Prostate gland (tissue), 2 donors: ENCODE measurements at places on chromosomes 1 and 21.

- no peak for DNase-seq
- no peak overlapping the region for H3K27ac ChIP-seq
- H3K27me3 ChIP-seq: no peaks in the 10 kb centered on the region
Observed at GRCh38 chr1:181205901-181206300, 117.4 kb downstream of the IER5 start.

- DNase-seq: no peak
- H3K27me3 ChIP-seq: no peaks in the 10 kb centered on the region
- no peaks in the 10 kb centered on the region for H3K4me1 ChIP-seq
- H3K36me3 ChIP-seq: no peaks in the 10 kb centered on the region
- H3K4me3 ChIP-seq: no peak overlapping the region
- H3K27ac ChIP-seq: no peak overlapping the region
Observed at GRCh38 chr1:244920911-244921761, 56.8 kb upstream of the HNRNPU start.

GRCh38 chr21:45074048-45074817, at the start of gene ADARB1:
ADARB1 (plus strand) TSS chr21:45074580; CDS start chr21:45171657, 97,077 bp downstream.
- H3K27ac ChIP-seq: peak within 1 kb of the TSS; percentile 89
- H3K4me3 ChIP-seq: peak within 1 kb of the TSS; percentile 99
- H3K4me1 ChIP-seq: no peaks in the 10 kb centered on the region
- no peaks in the 10 kb centered on the region for H3K36me3 ChIP-seq

DNA sequence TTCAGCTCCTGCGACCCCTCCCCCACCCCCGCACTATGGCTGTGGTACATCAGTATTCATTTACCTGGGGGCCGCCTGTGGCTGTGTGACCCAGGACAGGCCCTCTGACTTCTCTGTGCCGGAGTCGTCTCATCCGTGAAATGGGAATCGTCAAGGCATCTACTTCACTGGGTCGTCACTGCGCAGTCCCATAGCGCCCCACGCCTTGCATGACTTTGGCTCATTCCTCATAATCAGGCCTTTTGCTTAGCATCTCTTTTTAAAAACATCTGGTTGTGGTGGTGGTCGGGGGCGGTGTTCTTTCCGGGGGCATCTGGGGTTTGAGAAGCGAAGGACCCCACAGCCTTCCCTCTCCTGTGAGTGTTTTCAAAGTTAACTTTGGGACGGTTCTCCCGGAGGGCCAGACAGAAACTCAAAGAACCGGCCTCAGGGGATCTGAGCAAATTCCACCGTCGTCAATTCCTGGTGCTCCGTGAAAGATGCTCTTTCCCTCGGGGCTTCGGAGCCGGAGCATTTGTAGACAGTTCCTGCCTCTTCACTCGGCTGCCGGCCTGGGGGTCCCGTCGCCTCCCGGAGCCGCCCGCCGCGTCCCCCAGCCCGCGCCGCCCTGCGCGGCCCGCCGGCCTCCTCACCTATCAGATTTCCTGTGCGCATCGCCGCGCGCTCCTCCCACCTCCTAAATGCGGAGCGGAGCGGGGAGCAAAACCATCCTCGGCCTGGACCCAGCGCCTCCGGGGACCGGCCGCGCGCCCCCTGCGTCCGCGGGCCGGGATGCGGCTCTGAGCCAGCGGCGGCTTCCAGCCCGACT, at the start of gene B3GALT5:
Gene B3GALT5, plus strand, starts transcription at position 708 of the 808 bp plus-strand sequence. CDS start 47,620 bp downstream, outside the sequence.
- no peaks in the 10 kb centered on the region for H3K36me3 ChIP-seq
- no peaks in the 10 kb centered on the region for H3K4me1 ChIP-seq
- DNase-seq: no peak
- no peak within 1 kb of the TSS for H3K27ac ChIP-seq
- H3K4me3 ChIP-seq: peak within 1 kb of the TSS; percentile 3

GRCh38 chr1:4755864-4756504, 101.6 kb downstream of the AJAP1 start:
- H3K27ac ChIP-seq: no peak overlapping the region
- DNase-seq: no peak
- H3K4me3 ChIP-seq: no peak overlapping the region
- peaks cover 5% of the 10 kb centered on the region for H3K27me3 ChIP-seq

DNA sequence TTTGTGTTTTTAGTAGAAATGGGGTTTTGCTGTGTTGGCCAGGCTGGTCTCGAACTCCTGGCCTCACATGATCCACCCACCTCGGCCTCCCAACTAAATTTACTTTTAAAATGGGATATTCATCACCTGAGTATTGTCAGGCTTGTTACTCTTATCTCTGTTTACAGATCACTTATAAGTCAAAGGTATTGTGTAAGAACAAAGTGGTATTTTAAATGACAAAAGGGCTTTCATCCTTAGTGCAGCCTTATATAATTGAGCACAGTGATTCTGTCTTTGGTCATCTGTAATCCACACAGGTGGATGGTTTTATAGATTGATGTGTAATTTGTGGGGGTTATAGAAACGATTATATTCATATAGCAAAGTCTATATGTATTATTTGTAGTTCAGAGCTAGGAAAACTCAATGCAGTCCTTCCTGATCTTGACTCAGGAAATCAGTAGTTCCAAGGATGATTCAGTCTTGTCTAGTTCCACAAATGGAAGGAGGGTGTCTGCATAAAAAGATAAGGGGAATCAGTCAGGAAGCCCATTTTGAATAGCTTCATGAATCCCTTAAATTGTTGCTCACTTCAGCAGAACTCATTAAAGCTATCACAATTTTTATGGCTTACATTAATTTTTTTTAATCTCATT, 34.6 kb downstream of the STXBP3 start:
- no peak overlapping the region for H3K4me3 ChIP-seq
- no peak for DNase-seq
- H3K27me3 ChIP-seq: no peaks in the 10 kb centered on the region
- peaks cover 2% of the 10 kb centered on the region for H3K36me3 ChIP-seq
- no peak overlapping the region for H3K27ac ChIP-seq

DNA sequence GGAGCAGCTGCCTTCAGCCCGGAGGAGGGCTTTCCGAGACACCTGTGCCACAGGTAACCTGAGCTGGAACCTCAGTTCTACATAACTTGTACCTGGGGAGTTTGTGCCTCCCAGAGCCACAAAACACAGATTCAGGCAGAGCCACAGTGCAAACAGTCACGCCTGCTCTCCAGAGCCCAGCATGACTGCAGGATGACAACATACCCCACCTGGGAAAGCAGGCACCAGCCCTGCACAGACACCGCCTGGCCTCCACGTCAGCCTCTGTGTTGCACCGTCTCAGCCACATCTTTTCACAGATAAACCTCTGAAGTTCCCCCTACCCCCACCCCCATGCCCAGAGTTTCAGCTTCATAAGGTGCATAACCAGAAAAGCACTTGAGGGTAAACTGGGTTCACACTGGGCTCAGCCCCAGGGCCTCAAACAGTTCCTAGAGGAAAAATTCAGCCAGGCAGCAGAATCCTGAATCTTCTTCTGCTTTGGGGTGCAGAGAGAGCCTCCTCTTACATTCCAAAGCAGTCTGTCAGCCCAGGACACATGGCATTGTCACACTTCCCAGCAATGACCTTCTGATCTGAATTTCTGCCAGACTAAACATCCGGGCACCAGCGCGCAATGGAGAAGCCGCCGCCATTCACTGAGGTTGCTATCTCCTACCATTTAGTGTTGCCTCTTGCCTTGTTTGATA, 229.5 kb downstream of the TOMM20 start:
- no peaks in the 10 kb centered on the region for H3K36me3 ChIP-seq
- no peak overlapping the region for H3K27ac ChIP-seq
- no peaks in the 10 kb centered on the region for H3K27me3 ChIP-seq
- DNase-seq: no peak
- H3K4me3 ChIP-seq: no peak overlapping the region

- no peaks in the 10 kb centered on the region for H3K4me1 ChIP-seq
- DNase-seq: peak; percentile 6
- no peak overlapping the region for H3K4me3 ChIP-seq
Observed at GRCh38 chr1:82485591-82486369, 685.0 kb downstream of the ADGRL2 start.

DNA sequence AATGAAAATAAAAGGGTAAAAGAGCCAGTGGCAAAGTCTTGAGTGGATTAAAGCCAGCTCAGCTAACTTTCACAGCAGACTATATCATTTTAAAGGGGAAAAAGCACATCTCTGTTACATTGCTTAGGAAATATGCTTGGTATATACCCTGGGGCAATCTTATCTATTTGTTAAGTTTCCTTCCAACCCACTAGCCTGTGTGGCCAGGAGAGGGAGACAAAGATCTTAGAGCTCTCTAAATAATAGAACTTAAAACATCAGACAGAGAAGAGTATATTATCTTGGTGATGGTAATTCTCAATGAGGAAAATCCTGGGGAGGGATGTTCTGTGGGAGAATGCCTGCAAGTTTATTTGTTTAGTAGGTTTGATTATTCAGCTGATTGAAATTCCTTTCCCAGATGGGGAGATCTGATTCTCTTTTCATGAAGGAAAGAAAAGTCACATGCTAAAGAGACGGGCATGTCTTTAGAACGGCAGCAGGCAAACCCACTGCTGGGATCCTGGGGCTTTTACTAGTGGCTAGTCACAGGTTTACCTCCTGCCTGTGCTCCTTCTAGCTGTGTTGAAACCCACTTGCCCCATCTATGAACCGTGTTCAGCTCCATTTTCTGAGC, 3.6 kb downstream of the KCNE2 start:
- no peak overlapping the region for H3K27ac ChIP-seq
- DNase-seq: peak; percentile 64
- no peak overlapping the region for H3K4me3 ChIP-seq

- no peak overlapping the region for H3K27ac ChIP-seq
- H3K27me3 ChIP-seq: no peaks in the 10 kb centered on the region
- no peak for DNase-seq
- no peaks in the 10 kb centered on the region for H3K36me3 ChIP-seq
- no peaks in the 10 kb centered on the region for H3K4me1 ChIP-seq
- H3K4me3 ChIP-seq: no peak overlapping the region
Observed at GRCh38 chr1:80533775-80534334, 1266.9 kb upstream of the ADGRL2 start.

GRCh38 chr21:44994695-44995342, 55.0 kb downstream of the SLX9 start:
- no peaks in the 10 kb centered on the region for H3K36me3 ChIP-seq
- DNase-seq: no peak
- H3K4me3 ChIP-seq: no peak overlapping the region
- no peaks in the 10 kb centered on the region for H3K4me1 ChIP-seq
- no peaks in the 10 kb centered on the region for H3K27me3 ChIP-seq

GRCh38 chr1:153563483-153563901, 2.2 kb downstream of the S100A2 start:
- H3K27ac ChIP-seq: no peak overlapping the region
- H3K4me3 ChIP-seq: no peak overlapping the region
- no peaks in the 10 kb centered on the region for H3K36me3 ChIP-seq
- peaks cover 3% of the 10 kb centered on the region for H3K4me1 ChIP-seq
- no peak for DNase-seq

- no peaks in the 10 kb centered on the region for H3K27me3 ChIP-seq
- H3K4me3 ChIP-seq: no peak overlapping the region
- H3K36me3 ChIP-seq: no peaks in the 10 kb centered on the region
- DNase-seq: no peak
- no peaks in the 10 kb centered on the region for H3K4me1 ChIP-seq
- H3K27ac ChIP-seq: no peak overlapping the region
Observed at GRCh38 chr1:54710434-54710833, 5.2 kb upstream of the TTC4 start.

GRCh38 chr1:68600049-68600661, 103.3 kb upstream of the DEPDC1 start:
- no peak for DNase-seq
- H3K27ac ChIP-seq: no peak overlapping the region
- no peak overlapping the region for H3K4me3 ChIP-seq
- no peaks in the 10 kb centered on the region for H3K4me1 ChIP-seq

- H3K36me3 ChIP-seq: no peaks in the 10 kb centered on the region
- no peaks in the 10 kb centered on the region for H3K4me1 ChIP-seq
- H3K27ac ChIP-seq: peak overlapping the region; percentile 77
- H3K27me3 ChIP-seq: no peaks in the 10 kb centered on the region
Observed at GRCh38 chr1:2429780-2430591, 17.6 kb upstream of the PEX10 start.

DNA sequence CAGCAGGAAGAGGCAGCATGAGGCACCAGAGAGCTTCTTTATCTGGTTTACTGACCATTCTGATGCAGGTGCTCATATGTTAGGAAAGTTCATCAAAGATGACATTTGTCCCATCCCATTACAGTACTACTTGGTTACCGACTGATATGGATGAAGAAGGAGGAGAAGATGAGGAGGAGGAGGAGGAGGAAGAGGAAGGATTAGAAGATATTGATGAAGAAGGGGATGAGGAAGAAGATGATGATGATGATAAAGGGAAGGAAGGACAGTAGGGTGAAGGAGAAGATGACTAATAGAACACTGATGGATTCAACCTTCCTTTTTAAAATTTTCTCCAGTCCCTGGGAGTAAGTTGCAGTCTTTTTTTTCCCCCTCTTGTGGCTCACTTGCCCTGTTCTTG, 45.1 kb downstream of the ABL2 start:
- no peak for DNase-seq
- H3K4me3 ChIP-seq: no peak overlapping the region
- H3K4me1 ChIP-seq: no peaks in the 10 kb centered on the region
- no peaks in the 10 kb centered on the region for H3K27me3 ChIP-seq

DNA sequence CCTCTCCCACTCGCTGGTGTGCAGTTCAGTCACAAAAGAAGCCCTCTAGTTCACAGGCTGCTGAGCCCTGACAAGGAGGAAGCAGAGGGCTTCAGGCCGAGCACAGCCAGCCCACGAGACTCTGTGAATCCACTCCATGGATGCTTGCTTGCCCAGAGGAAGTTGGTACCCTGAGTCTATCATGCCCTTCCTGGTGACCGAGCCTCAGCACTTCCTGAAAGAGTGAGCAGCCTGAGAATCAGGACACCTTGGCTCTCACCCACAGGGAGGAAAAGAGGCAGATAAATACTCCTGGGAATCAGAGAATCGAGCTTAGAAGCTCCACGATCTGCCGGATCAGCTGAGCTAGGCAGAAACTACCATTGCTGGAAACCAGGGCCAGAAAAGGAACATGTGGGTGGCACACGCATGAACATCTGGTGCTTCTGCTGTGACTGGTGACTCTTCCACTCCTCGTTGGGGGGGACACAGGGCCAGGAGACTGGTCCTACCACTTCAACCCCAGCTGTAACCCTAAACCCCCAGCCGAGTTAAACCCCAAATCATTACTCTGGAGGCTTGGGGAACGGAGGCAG, 376.3 kb upstream of the CAMK1G start:
- H3K36me3 ChIP-seq: no peaks in the 10 kb centered on the region
- H3K27me3 ChIP-seq: no peaks in the 10 kb centered on the region
- DNase-seq: no peak

- DNase-seq: no peak
- no peak overlapping the region for H3K4me3 ChIP-seq
- H3K27me3 ChIP-seq: no peaks in the 10 kb centered on the region
- H3K36me3 ChIP-seq: no peaks in the 10 kb centered on the region
- H3K4me1 ChIP-seq: no peaks in the 10 kb centered on the region
Observed at GRCh38 chr1:174165471-174166137, 6.3 kb downstream of the RABGAP1L start.

DNA sequence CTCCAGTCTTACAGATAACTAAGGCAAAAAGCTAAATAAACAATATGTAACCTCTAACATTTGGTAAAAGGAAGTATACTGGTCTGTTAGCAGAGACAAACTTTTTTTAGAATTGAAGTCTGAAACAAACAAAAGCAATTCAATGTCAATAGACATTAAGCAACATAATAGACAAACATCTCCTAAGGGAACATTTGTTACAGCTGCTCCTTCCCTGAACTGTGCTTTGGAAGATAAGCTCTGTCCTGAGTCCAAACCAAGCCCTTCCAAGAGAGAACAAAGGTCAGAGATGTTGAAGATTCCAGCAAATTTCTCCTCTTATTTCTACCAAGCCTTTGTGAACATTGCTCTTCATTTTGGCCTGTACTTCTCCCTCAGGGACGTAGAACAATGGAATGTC, 25.3 kb downstream of the FMO2 start:
- no peaks in the 10 kb centered on the region for H3K4me1 ChIP-seq
- no peaks in the 10 kb centered on the region for H3K36me3 ChIP-seq
- no peak overlapping the region for H3K4me3 ChIP-seq
- DNase-seq: peak; percentile 30
- peak overlapping the region; percentile 5 for H3K27ac ChIP-seq
